T-cell (primary cell): ENCODE measurements at places on chromosomes 2 and 18.

DNA sequence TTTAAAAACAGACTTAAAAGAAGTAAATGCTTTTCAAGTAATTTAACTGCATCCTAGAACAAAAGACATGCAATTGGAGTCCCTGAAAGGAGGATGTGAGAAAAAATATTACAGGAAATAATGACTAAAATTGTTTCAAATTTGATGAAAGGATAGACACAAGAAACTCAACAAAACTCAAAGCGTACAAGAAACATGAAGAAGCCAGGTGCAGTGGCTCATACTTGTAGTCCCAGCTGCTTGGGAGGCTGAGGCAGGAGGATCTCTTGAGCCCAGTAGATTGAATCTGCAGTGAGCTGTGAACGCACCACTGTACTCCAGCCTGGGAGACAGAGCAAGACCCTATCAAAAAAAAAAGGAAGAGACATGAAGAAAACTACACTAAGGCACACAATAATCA is 118.1 kb upstream of the SLC39A10 start:
- no peaks in the 10 kb centered on the region for H3K27me3 ChIP-seq
- no peaks in the 10 kb centered on the region for H3K36me3 ChIP-seq
- DNase-seq = no peak

DNA sequence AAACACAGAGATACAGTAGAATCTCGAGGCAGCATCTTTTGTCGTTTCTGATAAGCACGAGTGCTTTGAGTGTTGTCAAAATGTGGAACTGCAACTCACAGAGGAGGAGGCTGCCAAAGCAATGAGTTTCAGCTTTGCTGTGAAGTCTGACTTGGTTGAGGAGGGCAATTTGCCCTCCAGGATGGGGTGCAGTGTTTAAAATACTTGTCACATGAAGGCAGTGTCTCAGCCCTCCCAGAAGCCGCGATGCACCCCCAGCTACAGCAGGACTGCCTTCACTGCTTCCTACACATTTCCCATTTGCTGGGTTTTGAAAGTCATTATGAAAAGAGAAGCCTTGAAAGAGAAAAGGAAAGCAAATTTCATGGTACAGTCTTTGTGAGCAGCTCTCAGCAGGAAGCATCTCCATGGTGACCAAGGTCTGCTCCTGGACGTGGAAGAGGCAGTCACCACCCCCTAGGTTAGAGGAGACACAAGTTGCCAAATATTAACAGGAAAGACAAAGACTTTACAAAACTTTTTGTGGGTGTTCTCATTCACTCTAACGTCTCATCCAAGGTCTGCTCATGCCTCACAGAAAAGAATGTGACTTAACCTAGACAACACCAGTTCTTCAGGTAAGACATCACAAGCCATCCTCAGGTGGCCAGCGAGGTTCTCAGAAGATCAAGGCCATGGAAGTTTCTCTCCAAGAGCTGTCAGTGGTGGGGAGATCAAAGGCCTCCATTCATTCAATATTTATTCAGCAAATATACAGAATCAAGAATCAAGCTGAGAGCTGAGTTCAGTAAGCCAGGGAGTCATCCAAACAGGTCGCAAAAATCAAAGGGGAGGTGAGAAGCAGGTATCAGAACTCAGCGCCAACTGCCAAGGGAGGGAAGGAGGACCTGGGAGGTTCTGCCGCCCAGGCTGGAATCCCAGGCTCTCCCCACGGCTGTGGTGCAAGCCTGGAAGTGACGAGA is 476.0 kb downstream of the EIPR1 start:
- H3K4me3 ChIP-seq = no peak overlapping the region
- H3K4me1 ChIP-seq = no peaks in the 10 kb centered on the region
- H3K27me3 ChIP-seq = no peaks in the 10 kb centered on the region
- no peaks in the 10 kb centered on the region for H3K36me3 ChIP-seq
- no peak for DNase-seq

- peak overlapping the region; percentile 69 for H3K27ac ChIP-seq
- no peak for DNase-seq
- H3K36me3 ChIP-seq = no peaks in the 10 kb centered on the region
These were observed 61.8 kb upstream of the STK17B start for GRCh38 chr2:196233021-196233804.

- H3K27me3 ChIP-seq = no peaks in the 10 kb centered on the region
- H3K27ac ChIP-seq = no peak overlapping the region
- no peak overlapping the region for H3K4me3 ChIP-seq
- no peaks in the 10 kb centered on the region for H3K36me3 ChIP-seq
- DNase-seq = no peak
- H3K4me1 ChIP-seq = no peaks in the 10 kb centered on the region
These were observed 128.6 kb upstream of the NYAP2 start for GRCh38 chr2:225270861-225271260.

DNA sequence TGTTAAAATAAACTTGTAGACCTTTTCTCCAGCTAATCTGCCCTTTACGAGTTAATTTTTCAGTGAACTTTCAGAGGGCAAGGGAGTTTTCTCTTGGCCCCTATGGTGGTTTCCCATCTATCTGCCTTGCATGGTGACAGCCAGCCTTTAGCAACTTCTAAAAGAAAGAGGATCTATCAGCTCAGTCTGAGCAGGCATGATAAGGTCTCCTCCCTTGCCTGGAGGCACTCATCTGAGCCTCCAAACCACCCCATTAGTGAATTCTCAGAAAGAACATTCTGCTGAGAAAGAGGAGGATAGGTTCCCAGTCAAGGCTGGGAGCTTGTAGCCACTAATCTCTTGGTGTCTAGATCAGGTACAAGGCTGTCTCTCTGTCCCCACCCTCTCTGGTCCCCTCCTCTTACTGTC is 10.7 kb upstream of the GYPC start:
- H3K27me3 ChIP-seq = peaks cover 5% of the 10 kb centered on the region
- H3K4me3 ChIP-seq = no peak overlapping the region
- no peak for DNase-seq
- no peaks in the 10 kb centered on the region for H3K4me1 ChIP-seq
- no peaks in the 10 kb centered on the region for H3K36me3 ChIP-seq
- H3K27ac ChIP-seq = no peak overlapping the region

DNA sequence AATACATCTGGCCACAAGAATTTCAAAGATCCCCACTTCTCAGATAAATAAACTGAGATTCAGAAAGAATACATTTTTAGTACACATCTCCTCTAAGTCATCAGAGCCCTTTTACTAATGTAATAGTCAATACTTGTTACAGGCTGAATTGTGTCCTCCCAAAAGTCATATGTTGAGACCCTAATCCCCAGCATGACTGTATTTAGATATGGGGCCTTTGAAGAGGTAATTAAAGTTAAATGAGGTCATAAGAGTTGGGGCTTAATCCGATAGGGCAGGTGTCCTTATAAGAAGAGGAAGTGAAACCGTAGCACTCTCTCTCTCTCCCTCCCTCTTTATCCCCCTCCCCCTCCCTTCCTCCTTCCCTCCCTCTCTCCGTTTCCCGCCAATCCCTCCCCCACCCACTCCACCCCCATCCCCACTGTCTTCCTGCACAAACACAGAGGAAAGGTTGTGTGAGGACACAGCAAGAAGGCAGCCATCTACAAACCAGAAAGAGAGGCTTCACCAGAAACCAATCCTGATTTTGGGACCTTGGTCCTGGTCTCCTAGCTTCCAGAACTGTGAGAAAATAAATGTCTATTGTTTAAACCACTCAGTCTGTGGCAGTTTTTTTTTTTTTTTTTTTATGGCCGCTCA is 66.6 kb upstream of the ZNF397 start:
- no peak overlapping the region for H3K27ac ChIP-seq
- no peaks in the 10 kb centered on the region for H3K27me3 ChIP-seq
- H3K4me3 ChIP-seq = no peak overlapping the region
- H3K4me1 ChIP-seq = no peaks in the 10 kb centered on the region

- no peaks in the 10 kb centered on the region for H3K27me3 ChIP-seq
- no peak overlapping the region for H3K4me3 ChIP-seq
- DNase-seq = no peak
- H3K27ac ChIP-seq = no peak overlapping the region
- H3K4me1 ChIP-seq = no peaks in the 10 kb centered on the region
- H3K36me3 ChIP-seq = no peaks in the 10 kb centered on the region
These were observed 34.7 kb upstream of the ACTR3 start for GRCh38 chr2:113854970-113855740.

GRCh38 chr2:127394492-127394891 is 6.7 kb upstream of the MAP3K2 start:
- no peaks in the 10 kb centered on the region for H3K27me3 ChIP-seq
- DNase-seq = no peak
- no peak overlapping the region for H3K27ac ChIP-seq
- peaks cover 9% of the 10 kb centered on the region for H3K4me1 ChIP-seq
- no peak overlapping the region for H3K4me3 ChIP-seq

DNA sequence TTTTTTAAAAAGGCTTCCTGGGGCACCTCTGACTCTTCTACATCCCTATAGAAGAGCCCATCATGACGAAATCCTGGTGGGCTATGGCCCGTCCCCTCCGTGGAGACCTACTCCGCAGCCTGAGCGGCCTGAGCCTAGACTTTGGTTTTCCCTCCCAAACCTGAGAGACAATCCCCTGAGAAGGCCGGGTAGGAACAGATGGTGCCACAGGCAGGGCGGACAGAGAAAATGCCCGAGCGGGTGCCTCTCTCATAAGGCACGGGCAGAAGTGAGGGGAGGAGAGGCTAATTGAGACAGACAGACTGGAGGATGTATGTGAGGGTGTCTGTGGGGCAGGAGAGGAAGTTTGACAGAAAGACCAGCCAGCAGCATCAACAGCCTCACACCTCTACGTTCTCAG is 20.2 kb upstream of the SFXN5 start:
- no peak overlapping the region for H3K4me3 ChIP-seq
- no peak overlapping the region for H3K27ac ChIP-seq
- H3K36me3 ChIP-seq = no peaks in the 10 kb centered on the region
- H3K27me3 ChIP-seq = no peaks in the 10 kb centered on the region

- no peaks in the 10 kb centered on the region for H3K36me3 ChIP-seq
- H3K4me1 ChIP-seq = no peaks in the 10 kb centered on the region
- H3K27ac ChIP-seq = no peak overlapping the region
- no peak overlapping the region for H3K4me3 ChIP-seq
These were observed 1231.7 kb upstream of the ZEB2 start for GRCh38 chr2:145751629-145752028.
